Stimulated activated naive CD4-positive, alpha-beta T cell (primary cell): ENCODE measurements at places on chromosomes 2 and 18.

- DNase-seq: no peak
Measured at GRCh38 chr2:8644605-8645175, 37.2 kb upstream of the ID2 start.

DNA sequence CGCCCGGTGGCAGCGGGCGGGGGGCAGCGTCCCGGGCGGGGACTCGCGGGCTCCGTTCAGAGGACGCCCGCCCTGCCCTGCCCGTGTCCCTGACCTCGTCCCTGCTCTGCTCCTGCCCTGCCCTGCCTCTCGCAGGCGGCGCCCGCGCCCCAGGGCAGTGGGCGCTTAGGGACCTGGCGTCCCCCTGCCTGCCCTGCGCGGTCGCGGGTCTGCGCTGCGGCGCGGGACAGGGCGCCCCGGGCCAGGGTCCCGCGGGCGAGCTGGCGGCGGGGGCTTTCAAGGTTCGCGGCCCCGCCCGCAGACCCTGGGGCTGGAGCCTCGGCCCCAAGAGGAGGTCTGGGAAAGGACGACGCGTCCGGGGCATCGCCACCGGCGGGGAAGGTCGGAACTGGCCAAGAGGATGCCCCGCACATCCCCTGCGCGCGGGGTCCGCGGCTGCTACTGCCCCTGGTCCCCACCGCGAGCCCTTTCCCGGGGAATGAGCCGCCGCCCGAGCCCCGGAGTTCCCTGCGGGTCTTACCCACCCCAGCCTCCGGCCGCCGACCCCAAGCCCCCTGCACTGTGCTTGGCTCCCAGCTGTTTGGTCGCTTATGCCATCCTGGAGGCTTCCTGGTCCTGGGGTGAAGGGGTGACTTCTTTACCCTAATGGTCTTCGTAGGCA, 679 bp downstream of the RNF144A start:
- no peak for DNase-seq

DNA sequence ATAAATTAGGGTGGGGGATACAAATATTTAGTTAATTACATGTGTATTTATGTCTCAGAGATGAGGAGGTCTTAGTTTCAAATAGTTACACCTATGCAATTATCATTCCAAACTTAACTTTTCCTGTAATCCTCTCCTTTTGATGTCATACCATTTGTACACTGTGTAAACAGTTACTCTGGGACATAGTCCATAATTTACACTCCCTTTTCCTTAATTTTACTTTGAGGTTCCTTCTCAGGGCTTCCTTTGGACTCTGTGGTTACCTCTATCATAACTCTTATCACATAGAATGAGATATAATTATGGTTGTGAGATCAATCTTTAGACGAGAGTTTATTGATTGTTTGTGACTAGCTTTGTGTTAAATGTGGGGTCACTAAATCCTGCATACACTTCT, 84.4 kb downstream of the DPP10 start:
- no peak for DNase-seq

DNA sequence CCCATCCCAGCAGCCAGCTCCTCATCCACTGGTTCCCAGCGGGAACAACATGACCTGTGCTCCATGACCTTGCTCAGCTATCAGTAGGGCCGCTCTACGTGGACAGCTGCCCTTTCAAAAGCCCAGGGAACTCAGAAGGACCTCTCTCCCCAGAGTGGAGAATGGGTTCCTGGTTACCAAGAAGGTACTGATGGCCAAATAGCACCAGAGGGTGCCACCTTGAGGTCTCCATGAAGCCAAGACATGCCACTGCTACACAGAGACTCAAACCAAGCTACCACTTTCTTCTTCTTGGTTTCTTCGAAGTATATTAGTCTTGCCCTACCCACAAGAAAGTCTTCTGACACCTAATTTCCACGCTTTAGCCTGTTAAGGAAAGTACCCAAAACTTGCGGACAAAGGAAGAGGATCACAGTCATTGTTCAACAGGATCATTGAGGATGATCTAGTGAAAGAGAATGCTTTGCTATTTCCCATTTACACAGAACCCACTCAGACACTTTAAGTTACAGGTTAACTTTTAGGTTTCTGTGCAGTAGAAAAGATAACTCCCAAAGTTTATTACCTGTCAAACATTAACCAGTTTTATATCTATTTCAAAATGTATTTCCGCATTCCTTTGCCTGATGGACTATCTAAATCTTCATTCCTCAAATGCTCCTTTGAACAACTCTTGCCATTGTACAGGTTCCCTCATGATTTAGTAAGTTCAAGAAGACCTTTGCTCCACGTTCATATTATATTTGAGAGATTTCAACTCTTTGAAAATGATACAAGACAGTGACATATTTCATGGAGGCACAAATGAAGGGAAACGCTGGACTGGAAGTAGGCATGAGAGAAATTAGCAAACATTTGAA, 102.2 kb downstream of the ALPK2 start:
- DNase-seq: no peak

DNA sequence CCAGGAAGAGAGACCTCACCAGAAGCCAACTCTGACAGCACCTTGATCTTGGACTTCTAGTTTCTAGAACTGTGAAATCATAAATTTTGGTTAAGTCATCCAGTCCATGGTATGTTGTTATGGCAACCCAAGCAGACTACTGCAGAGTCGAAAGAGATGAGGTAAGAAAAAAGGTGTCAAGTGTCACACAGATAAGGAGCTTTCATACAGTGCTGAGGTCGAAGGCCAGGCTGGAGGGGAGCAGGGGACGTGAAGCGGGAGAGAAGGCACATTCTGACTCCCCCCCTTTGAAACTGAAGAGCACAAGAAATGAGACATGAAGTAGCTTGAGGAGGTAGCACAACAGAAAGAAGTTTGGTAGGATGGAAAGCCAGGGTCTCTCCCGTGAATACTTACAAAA, 110.4 kb downstream of the ALK start:
- no peak for DNase-seq

DNA sequence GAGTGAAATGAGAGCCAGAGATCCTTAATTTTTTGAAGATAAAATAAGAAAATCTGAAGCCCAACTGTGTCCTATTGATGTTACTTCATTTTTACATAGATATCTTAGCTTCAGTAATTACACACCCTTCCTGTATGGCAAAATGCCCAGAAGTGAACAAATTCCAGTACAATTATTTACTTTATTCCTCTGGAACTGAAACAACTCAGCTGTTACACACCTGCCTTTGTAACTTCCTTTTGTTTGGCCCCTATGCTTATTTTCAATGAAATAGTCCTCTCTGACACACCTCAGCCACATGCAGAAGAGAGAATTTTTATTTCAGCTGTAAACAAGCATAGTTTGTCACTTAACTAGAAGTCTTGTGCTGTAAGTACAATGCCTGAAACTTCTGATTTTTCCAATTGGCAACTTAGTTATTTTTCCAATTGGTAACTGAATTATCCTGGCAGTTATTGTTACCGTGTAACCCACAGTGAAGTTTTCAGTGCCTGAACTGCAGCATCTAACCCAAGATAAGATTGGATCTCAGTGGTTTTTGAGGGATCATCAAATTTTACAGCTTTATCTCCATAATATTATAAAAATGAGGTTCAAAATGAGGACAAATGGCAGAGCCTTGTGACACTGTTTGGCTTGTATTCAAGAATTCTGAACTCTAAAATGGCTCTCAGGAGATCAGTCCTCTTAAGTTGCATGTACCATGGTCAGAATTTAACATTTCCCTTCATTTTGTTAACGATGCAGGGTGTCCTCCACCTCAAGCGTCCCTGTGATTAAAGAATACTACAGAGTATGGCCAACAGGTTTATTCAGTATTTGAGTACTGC, 82.6 kb downstream of the PKP4 start:
- no peak for DNase-seq
